ENCODE measurements at places on chromosomes 16 and 17. TPM values are rescaled to one million over a fixed set of nuclear protein-coding genes. Genes with fewer than 3 reads are reported as not detected.

- no peak for DNase-seq
- no peaks in the 10 kb centered on the region for H3K27me3 ChIP-seq
- peaks cover 62% of the 10 kb centered on the region for H3K36me3 ChIP-seq
- H3K4me1 ChIP-seq = no peaks in the 10 kb centered on the region
- H3K4me3 ChIP-seq = no peak overlapping the region
- H3K27ac ChIP-seq = no peak overlapping the region
Measured at GRCh38 chr16:88727871-88728270, 21.6 kb downstream of the CTU2 start.

- peak overlapping the region; percentile 57 for H3K4me3 ChIP-seq
- no peak for DNase-seq
- H3K27me3 ChIP-seq = no peaks in the 10 kb centered on the region
- H3K27ac ChIP-seq = peak overlapping the region; percentile 70
- no peaks in the 10 kb centered on the region for H3K36me3 ChIP-seq
Measured at GRCh38 chr16:27199235-27199586, 4.1 kb upstream of the KDM8 start.

DNA sequence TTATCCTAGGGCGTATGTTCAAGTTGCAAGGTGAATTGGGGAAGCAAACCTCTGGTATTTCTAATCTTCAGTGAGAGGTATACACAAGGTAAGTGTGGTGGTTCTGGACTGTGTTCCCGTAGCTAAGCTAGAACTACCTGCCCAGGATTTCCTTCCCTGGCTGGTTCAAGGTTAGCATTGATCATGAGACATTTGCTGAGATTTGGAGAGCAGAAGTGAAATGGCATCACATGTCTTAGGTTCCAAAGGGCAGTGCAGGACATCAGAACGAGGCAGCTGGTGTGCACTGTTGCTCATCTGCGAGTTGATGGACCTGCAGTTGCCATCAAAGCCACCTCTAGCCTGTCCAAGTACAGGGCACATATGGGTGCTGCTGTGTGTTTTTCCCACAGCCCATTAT is 95.2 kb downstream of the EMP2 start:
- no peak for DNase-seq
- no peak overlapping the region for H3K27ac ChIP-seq
- no peaks in the 10 kb centered on the region for H3K27me3 ChIP-seq
- H3K4me1 ChIP-seq = no peaks in the 10 kb centered on the region

- H3K27ac ChIP-seq = no peak overlapping the region
- no peaks in the 10 kb centered on the region for H3K27me3 ChIP-seq
- H3K36me3 ChIP-seq = peaks cover 9% of the 10 kb centered on the region
- peaks cover 43% of the 10 kb centered on the region for H3K4me1 ChIP-seq
- peak overlapping the region; percentile 23 for H3K4me3 ChIP-seq
- DNase-seq = no peak
Measured at GRCh38 chr17:48241770-48242497, 134.4 kb downstream of the SNX11 start.

DNA sequence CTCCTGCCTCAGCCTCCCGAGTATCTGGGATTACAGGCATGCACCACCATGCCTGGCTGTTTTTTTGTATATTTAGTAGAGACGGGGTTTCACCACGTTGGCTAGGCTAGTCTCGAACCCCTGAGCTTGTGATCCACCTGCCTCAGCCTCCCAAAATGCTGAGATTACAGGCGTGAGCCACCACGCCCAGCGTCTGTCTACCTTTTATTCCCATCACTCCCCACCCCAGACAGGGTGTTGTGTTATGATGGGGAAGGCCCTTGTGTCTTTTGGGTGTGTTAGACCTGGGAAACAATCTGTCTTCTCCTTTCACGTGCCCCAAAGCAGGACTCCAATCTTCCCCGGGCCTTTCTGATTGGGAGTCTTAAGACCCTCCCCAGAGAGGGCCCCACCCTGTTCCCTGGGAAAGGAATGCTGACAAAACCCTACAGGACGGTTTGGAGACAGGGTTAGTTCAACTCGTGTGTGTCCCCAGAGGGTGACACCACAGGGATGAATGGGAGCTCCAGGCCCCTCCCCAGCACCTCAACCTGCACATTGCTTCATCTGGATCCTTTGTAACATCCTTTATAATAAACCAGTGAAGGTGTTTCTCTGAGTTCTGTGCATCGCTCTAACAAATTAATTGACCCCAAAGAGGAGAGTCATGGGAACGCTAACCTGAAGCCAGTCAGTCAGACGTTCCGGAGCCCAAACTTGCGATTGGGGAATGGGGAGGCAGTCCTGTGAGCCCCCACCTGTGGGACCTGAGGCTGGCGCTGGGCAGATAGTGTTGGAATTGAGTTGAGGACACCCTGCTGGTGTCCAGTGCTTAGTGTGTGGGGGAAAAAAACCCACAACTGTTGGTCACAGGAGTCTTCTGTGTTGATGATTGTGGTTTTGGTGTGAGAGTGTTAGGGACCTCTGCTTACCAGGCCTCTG is 3.2 kb upstream of the ELOB start:
- H3K4me1 ChIP-seq = peaks cover 34% of the 10 kb centered on the region
- no peak overlapping the region for H3K27ac ChIP-seq
- peaks cover 2% of the 10 kb centered on the region for H3K36me3 ChIP-seq
- H3K4me3 ChIP-seq = no peak overlapping the region
- DNase-seq = no peak

DNA sequence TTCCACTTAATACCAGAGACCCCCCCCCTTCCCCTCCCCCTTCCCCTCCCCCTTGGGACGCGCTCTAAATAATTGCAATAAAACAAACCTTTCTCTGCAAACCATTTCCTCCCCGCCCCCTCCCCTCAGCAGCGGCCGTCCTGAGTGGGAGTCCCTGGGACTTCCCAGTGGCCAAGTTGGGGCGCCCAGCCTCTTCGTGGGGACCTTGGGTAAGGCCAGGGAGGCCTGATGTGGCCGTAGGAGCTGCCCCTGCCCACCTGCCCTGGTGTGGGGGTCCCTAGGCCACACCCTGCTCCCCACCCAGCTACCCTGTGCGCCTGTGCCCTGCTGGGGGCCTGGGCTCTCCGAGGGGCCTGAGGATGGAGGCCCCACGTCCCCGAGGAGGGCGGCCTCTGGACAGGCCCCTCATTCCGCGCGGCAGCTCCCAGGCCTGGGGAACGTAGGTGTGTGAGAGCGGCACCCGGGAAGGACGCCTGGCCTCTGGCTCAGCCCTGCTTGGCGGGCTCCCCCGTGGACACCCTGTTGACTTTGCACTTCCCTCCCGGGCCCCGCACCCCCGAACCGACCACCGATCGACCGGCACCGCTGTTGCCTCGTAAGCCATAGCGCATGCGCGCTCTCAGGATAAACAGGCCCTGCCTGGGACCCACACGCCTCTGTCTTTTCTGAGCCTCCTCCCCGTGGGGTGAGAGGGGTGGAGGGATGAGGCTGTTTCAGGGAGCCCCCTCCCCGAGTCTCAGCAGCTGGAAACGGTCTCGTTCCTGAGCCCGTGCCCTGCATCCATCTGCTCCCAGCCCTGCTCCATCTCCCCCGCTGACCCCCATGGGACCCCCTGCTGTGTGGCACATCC is 9.0 kb downstream of the NTHL1 start:
- H3K4me1 ChIP-seq = no peaks in the 10 kb centered on the region
- DNase-seq = no peak

- no peak overlapping the region for H3K27ac ChIP-seq
- no peaks in the 10 kb centered on the region for H3K27me3 ChIP-seq
- DNase-seq = no peak
- no peaks in the 10 kb centered on the region for H3K4me1 ChIP-seq
- no peaks in the 10 kb centered on the region for H3K36me3 ChIP-seq
- H3K4me3 ChIP-seq = no peak overlapping the region
Measured at GRCh38 chr17:43822570-43823190, 10.3 kb downstream of the MPP3 start.

DNA sequence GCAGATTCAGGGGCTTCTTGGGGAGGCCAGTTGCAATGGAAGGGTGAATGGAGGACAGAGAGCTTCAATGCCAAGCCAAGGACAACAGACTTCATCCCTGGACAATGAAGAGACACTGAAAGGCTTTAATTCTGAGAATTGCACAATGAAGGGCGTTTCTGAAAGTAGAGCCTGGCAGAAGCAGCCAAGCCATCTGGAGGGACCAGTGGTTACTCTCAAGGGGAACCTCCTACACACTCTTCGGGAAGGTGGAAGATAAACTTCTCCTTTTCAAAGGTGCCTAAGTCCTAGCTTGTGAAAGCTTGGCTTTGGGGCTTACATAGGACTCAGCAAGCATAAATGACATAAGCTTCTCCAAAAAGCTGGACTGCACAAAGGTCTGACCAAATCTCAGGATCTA is 6.2 kb upstream of the CES1 start:
- H3K4me1 ChIP-seq = no peaks in the 10 kb centered on the region
- H3K27me3 ChIP-seq = peaks cover 1% of the 10 kb centered on the region
- H3K4me3 ChIP-seq = no peak overlapping the region

- DNase-seq = no peak
- H3K27ac ChIP-seq = no peak overlapping the region
Measured at GRCh38 chr17:42163113-42163512, 8.3 kb upstream of the RAB5C start.

- H3K27me3 ChIP-seq = no peaks in the 10 kb centered on the region
- peaks cover 38% of the 10 kb centered on the region for H3K4me1 ChIP-seq
- DNase-seq = no peak
- peak overlapping the region; percentile 88 for H3K27ac ChIP-seq
- H3K36me3 ChIP-seq = peaks cover 17% of the 10 kb centered on the region
- peak overlapping the region; percentile 99 for H3K4me3 ChIP-seq
Measured at GRCh38 chr16:66933776-66934137, 445 bp downstream of the CIAO2B start.

DNA sequence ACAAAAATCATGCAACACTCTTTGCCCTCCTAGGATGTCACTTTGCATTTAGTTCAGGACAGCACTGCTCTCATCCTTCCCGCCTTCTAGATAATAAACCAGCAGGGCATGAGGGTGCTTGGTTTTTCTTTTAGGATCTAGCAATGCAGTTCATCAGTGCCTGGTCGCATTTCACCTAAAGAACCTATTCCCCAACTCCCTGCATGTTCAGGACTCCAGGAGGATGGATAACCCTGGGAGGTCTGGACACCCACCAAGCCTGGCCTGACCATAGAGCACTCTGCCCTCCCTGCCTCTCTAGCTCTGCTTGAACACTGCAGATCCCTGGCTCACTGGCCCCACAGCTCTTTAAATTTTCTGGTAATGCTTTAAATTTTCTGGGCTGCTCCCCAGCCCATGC is 2.6 kb downstream of the SLFN12 start:
- no peaks in the 10 kb centered on the region for H3K36me3 ChIP-seq
- peaks cover 37% of the 10 kb centered on the region for H3K4me1 ChIP-seq
- H3K4me3 ChIP-seq = no peak overlapping the region
- H3K27me3 ChIP-seq = no peaks in the 10 kb centered on the region
- no peak overlapping the region for H3K27ac ChIP-seq

DNA sequence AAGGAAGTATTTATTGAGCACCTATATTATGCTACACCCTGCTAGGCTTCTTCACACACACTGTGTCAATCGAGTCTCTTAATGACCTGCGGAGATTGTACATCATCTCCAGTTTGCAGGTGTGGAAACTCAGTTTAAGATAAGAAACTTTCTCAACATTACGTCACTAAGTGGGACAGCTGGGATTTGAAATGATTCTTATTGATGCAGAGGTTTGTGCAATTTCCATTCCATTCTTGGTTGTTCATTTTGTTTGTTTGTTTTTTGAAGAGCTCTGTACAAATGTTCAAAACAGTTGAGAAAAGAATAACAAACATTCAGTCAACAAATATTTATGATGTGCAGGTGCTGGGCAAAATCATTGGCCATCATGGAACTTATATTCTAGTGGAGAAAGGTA is 84.8 kb downstream of the MAP2K6 start:
- H3K36me3 ChIP-seq = no peaks in the 10 kb centered on the region
- no peak overlapping the region for H3K27ac ChIP-seq
- DNase-seq = no peak
- H3K27me3 ChIP-seq = no peaks in the 10 kb centered on the region

DNA sequence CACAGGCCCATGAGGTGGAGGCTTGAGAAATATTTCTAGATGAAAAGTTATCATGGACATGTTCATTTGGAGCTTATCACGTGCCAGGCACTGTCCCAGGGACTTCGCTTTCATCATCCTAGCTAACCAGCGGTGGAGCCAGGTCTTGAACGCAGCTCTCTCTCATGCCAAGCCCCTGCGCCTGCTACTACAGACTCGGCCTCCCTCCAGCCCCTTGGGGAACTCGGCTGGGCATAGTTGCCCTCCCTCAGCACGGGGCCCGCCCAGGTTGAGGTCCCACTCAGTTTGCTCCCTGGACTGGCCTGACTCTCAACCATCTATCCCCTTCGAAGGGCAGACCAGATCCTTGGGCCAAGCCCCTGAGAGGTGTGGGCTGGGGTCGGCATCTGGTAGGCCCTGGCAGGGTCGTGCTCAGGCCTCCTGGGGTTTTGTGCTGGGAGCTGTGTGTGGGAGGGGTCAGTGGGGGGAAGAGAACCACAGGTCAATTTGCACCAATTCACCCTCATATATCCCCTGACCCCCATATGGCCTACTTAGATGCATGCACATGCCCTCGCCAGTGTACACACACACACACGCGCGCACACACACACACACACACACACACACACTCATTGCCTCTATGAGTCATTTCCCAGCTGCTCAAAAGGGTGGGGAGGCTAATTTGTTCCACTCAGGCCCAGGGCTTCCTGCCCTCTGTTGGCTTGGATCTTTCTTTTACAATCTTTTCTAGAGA is 12.1 kb upstream of the SCN4A start:
- H3K36me3 ChIP-seq = no peaks in the 10 kb centered on the region
- H3K4me3 ChIP-seq = no peak overlapping the region

GRCh38 chr16:67659675-67660563 is at the start of gene ACD:
Gene ACD, minus strand, starts transcription at chr16:67660260. Its CDS starts 40 bp downstream, at chr16:67660220.
- peaks cover 18% of the 10 kb centered on the region for H3K36me3 ChIP-seq
- H3K27ac ChIP-seq = peak within 1 kb of the TSS; percentile 98
- H3K4me1 ChIP-seq = peaks cover 32% of the 10 kb centered on the region
- H3K27me3 ChIP-seq = no peaks in the 10 kb centered on the region

GRCh38 chr17:286571-286970 is 66.0 kb downstream of the RPH3AL start:
- H3K4me3 ChIP-seq = no peak overlapping the region
- no peak overlapping the region for H3K27ac ChIP-seq
- no peaks in the 10 kb centered on the region for H3K4me1 ChIP-seq

The KRT32 gene
- not detected for polyA plus RNA-seq

The NLRC3 gene
- 28.3 TPM for polyA plus RNA-seq

The SYT17 gene
- polyA plus RNA-seq = not detected

The SGCA gene
- not detected for polyA plus RNA-seq

The TP53TG3F gene
- not detected for polyA plus RNA-seq

The PRSS21 gene
- 0.43 TPM for polyA plus RNA-seq

The CD300A gene
- polyA plus RNA-seq = 0.39 TPM

The ENGASE gene
- 4.7 TPM for polyA plus RNA-seq

The TMED6 gene
- not detected for polyA plus RNA-seq

The SHCBP1 gene
- polyA plus RNA-seq = 2.2 TPM

The DPEP1 gene
- polyA plus RNA-seq = not detected

The PMP22 gene
- polyA plus RNA-seq = not detected

All from CD4-positive, CD25-positive, alpha-beta regulatory T cell (primary cell).